ENCODE measurements at places on chromosomes 7 and 10.
A peak's percentile ranks its signal among the peaks of the same experiment; 100 is the strongest.

DNA sequence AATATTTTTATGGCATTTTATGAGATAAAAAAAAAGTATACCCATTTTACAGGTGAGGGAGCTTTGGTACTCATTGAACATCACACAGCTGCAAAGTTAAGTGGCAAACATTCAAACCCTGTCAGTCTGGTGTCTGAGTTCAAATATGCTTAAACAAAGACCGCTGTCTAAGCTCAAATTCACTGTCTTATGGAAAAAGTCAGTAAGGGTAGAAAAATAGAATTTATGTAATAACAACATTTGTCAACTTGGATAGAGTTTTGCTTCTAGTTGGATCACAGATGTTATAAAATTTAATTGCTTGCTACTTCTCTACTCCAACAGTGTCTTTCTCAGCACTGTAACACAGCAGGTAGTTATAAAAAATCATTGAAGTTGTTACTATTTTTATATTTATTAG is 161.7 kb upstream of the CSTF2T start:
- DNase-seq = no peak

GRCh38 chr7:66016131-66016461 is 34.1 kb upstream of the GUSB start:
- DNase-seq = no peak

DNA sequence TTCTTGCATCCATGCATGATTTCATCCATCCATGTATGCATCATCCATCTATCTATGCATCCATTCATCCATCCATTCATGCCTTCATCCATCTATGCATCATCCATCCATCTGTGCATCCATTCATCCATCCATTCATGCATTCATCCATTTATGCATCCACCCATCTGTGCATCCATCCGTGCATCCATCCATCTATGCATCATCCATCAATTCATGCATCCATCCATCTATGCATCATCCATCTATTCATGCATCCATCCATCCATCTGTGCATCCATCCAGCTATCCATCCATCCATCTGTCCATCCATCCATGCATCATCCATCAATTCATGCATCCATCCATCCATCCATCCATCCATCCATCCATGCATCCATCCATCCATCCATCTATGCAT is 131.3 kb downstream of the DYNC2I1 start:
- DNase-seq = no peak

DNA sequence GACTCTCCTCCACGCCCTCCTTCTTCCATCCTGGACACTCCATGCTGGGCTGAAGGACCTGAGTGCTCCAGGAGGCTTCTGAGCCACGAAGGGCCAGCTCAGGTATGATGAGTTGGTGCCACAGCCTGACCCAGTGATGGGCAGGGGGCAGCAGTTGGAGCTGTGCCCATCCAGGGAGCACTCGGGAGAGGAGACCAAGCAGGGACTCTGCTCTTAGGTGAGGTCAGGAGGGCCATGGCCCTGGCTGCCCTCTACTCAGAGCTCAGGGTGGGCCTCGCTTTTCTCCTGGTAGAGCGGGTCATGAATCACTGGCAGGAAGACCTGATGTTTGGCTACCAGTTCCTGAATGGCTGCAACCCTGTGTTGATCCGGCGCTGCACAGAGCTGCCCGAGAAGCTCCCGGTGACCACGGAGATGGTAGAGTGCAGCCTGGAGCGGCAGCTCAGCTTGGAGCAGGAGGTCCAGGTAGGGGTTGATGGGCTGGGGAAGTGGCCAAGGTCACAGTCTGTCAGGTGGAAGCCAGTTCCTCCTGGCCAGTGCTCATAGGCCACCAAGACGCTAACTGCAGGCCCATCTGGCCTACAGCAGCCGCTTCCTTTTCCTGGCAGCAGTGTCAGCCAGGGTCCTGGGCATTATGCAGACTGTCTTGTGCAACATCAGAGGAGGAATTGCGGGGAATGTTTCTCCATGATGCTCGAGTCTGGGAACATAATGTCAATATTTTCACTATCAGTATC is 50.8 kb downstream of the ALOX5 start:
- no peak for DNase-seq

DNA sequence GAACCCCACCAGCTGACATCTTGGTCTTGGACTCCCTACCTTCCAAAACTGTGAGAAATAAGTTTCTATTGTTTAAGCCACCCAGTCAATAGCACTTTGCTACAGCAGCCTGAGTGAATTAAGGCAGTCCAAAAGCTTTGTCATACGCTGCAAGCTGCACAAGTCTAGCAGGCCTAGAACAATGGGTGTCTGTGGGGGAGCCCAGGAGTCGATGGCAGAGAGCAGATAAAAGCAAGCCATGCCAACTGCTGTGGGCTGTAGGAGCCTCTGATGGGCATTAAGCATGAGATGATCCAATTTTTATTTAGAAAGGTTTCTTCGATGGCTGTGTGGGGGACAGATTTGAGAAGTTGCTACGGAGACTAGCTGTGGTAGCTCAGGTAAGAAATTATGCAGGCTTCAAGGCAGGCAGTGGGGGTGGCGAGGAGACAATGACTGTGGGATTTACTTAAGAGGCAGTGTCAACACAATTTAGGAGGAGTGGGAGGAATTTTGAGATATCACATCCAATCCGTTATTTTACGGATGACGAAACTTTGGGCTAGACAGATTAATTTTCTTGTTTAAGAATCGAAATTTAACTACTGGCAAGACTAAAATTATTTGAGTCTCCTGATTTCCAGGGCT is 110.4 kb downstream of the NRCAM start:
- peak; percentile 64 for DNase-seq

DNA sequence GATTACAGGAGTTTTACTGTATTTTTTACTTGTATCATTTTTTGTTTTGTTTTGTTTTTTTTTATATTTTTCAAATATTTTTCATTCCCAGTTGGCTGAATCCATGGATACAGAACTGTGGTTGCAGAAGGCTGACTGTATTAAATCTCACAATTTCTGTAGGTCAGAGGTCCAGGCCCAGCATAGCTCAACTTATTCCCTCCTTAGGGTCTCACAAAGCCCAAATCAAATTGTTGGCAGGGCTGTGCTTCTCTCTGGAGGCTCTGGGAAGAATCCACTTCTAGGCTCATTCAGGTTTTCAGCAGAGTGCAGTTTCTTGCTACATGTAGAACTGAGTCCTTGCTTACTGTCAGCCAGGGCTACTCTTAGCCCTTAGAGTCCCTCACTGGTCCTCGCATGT is 22.6 kb downstream of the TSPAN14 start:
- DNase-seq = no peak

DNA sequence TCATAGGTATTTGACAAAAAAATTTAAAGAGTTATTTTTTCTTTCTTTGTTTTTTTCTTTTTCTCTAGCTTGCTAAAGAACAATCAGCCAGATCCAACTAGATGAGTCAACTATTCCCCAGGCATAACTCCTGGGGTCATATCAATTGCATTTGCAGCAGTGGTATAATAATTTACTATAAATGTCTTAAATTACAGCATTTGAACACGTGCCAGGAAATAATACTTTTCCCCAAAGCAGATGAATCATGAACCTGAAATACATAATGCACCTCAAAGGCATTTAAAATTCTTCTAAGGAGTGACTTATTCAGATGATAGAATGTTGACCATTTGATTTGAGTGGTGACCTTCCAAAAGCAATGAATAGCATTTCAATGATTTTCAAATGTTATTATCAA is 190.1 kb downstream of the LRRTM3 start:
- DNase-seq = peak; percentile 23

DNA sequence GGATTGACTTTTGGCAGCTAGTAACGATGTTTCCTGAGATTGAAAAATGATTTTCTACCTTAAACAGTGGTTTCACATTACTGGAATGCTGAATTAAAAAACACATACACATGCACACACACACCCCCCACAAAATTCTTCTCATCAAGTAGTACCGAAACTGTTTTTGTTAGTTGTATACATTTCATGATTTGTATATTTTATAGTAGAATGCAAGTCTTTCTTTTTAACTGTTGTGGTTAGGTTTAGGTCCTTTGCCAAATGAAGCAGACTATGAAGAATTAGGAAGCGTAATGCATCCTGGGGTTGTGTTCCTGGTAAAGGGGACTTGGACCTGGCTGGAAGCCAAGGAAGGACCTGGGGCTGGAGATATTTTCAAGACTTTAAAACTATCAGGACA is 505.8 kb downstream of the SUGCT start:
- DNase-seq = no peak

- DNase-seq = no peak
These were observed 265.0 kb downstream of the SORCS3 start for GRCh38 chr10:104906112-104906511.

DNA sequence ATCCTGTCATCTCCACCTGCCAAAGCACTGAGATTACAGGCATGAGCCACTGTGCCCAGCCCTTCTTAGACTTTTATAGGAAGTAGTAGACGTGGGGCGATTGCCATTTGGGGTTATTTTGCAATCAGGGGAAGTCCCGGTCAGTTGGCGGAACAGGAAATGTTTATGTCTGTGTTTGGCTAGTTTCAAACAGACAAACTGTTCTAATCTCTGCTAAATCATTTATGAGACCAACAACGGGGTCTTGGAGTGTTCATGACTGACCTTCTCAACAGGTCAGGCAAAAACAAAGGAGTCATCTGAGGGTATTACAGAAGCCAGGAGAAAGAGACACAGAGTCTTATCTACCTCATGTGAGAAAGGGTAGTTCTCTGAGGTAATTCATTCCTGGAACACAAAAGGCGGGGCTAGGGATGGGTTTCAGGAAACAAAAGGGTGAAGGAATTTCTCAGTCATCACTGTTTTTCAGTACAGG is 6.6 kb upstream of the TPK1 start:
- DNase-seq = no peak

GRCh38 chr10:116126239-116126638 is 146.8 kb downstream of the GFRA1 start:
- no peak for DNase-seq

DNA sequence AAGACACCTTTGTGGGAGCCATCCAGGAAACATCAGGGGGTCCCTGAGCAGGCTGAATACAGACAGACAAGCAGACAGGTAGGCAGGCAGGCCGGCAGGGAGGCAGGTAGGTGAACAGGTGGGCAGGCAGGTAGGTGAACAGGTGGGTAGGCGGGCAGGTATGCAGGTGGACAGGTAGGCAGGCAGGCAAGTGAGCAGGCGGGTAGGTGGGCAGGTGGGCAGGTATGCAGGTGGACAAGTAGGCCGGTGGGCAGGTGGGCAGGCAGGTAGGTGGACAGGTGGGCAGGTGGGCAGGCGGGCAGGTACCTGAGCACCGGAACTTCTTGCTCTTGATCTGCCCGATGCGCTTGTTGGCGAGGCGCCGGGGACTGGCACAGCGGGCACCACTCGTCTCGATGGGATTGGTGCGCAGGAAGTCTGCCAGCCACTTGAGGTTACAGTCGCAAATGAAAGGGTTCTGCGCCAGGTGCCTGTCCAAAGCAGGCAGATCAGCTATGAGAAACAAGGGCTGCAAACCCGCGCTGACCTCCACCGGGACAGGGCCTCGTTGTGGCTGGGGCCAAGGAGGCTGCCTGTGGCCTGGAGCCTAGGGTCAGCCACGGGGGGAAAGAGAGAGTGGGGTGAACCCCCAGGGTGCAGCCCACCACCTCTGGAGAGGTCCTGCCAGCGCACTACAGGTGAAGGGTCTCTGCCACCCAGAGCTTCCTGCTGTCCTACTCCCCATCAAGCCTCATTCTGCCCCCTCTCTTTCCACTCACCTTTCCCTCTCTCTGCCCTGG is 136.9 kb downstream of the SLIT1 start:
- no peak for DNase-seq

DNA sequence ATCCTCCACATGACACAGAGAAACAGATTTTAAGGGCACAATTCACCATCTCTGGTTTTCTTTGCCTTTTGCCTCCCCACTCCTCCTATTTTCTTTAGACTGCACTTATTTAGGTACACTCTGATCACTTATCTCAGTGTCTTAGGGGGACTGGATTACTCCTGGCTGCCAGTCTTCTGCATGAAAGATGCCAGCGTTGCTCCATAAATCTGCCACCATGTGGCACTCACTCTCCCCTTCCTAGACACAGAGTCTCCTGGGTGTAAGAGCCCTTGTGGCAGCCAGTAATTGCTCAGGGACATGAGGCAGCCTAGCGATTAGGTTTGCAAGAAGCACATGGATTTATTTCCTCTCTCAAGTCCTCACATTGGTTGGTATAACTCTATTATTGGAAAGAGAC is 34.5 kb upstream of the RBM20 start:
- DNase-seq = peak; percentile 8

DNA sequence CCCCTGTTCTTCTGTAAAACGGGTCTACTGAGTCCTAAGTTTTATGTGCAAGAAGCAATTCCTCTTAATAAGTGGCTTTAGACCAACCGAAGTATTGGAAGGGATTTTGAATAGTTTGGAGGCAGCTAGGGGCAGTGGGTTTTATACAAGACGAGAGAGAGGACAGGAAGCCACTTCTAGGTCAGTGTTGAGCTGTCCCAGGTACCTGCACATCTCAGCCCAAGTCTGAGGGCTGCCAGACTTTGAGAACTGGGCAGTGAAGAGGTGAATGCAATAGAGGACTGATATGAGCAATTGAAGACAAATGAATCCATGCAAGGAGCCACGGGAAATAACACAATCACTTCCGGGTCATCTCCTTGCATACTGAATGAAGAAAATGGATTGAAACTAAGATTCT is 273.5 kb downstream of the KLF6 start:
- no peak for DNase-seq

GRCh38 chr7:155759740-155760430 is 52.4 kb downstream of the SHH start:
- no peak for DNase-seq

GRCh38 chr7:154781369-154782303 is 221.3 kb downstream of the PAXIP1 start:
- DNase-seq = no peak

GRCh38 chr10:24952707-24953645 is 570 bp upstream of the PRTFDC1 start:
- DNase-seq = peak; percentile 43

DNA sequence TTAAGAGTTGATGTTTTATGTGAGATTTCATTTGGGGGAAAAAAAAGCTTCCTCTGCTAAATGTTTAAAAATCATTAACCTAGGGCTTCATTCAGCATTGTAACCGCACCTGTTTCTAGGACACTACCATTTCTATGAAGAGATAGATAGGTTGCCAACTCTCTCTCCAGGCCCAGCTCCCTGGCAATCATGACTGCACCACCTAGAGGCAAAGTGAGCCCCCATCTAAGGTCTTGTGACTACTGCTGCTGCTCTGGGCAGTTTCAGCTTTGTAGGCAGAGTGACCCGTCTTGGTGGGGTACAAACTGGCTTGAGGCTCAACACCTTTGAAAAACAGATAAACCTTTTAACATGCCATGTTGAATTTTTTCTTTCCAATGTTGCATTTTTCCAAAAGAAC is 27.3 kb upstream of the MRC1 start:
- DNase-seq = no peak

GRCh38 chr10:20839141-20839540 is 58.0 kb downstream of the NEBL start:
- no peak for DNase-seq

DNA sequence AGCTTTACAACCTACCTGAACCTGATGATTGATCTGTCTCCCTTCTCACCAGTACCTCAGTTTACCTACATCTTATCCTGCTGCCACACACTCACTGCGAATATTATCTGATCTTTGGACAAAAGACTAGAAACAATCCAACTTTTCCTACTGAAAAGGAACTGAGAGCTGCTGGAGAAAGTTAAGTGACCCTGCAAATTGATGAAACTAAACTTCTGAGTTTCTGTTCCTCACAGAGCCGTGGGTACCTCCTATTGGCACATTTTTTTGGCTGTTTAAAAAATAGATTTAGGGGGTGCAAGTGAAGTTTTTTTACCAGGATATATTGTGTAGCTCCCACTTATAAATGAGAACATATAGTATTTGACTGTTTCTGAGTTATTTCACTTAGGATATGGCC is 66.0 kb upstream of the STARD3NL start:
- DNase-seq = no peak

GRCh38 chr7:46360811-46361210 is 439.7 kb upstream of the IGFBP3 start:
- DNase-seq = no peak

GRCh38 chr7:26688388-26688787 is 176.0 kb downstream of the SKAP2 start:
- no peak for DNase-seq

Measured in COR-L47 (cell line).